Activated T-helper 1 cell treated with anti-CD3 and anti-CD28 coated beads, Interleukin-2, amount 50 U/mL, for 16 hours (primary cell): ENCODE measurements at places on chromosomes 3 and 15.

DNA sequence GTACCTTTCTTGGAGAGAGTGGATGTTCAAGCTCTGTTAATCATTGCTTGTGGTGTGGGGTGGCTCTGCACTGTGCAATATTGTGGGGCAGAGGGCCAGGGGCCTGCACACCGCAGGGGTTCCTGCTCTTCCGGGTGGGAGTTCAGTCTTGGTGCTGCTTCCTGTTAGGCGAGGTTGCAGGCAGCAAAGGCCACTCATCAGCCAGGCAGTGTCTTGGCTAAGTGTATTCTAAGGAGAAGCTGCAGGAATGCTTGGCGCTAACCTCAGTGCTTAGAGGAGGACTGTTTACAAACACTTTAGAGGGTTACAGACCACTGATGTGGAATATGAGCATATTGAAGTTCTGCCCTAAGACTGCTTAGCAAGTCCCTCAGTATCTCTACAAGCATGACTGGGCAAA lies 81.7 kb downstream of the CEP63 start:
- DNase-seq: no peak

GRCh38 chr15:61049028-61049427 lies 180.1 kb downstream of the RORA start:
- DNase-seq: no peak

DNA sequence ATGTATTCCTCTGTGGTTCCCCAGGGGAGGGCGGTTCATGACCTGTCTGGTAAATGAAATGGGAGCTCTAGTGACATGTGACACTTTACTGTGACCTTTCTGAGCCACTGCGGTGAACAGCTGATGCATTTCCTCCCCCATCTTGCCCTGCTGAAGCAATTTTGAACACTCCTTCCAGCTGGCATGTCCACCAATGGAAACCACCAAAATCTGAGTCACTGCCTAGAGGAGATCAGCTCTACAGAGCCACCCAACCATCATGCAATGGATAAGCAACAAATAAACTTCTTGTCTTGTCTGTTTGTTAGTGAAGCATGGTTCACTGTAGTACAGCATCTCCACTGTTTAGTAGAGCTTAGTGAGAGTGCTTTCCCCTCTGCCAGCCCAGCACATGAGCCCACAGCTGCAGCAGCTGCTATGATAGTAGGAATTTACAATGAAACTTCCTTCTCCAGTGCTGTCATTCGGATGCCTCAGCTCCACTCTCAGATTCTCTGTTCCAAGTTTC lies 479.4 kb downstream of the NTRK3 start:
- no peak for DNase-seq

GRCh38 chr15:66108483-66109265 lies 144.9 kb downstream of the MEGF11 start:
- DNase-seq: no peak

DNA sequence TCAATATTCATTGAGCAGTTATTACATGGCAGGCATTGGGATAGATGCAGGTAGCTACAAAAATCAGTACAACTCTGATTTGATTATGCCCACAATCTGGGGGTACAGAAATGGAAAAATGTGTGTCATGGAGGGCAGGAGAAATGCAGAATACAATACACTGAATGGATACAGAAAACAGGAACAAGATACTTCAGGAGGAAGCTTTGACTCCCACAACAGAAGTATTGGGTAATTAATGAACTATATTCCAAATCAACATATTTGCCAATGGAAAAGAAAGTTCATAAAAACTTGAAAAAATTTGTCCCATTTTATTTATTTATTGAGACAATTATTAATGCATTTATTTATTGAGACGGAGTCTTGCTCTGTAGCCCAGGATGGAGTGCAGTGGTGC lies 207.0 kb downstream of the SUCLG2 start:
- DNase-seq: no peak

DNA sequence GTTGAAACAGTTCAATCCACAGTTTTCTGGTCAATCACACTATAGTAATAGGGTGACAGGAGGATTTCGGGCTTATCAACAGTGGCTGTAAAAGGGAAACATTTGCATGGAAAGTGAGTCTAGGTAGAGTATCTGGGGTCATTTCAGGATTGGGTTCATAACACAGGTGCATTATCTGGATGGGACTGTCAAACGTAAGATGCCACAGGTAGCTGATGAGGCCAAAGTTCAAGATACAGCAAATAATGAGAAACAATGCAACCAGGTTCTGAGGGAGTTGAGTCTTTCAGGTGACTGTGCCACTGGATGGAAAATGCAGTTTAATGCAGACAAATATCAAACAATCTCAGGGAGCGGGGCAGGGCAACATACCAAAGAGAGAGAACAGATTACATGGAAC lies 62.2 kb downstream of the WDR76 start:
- DNase-seq: no peak

GRCh38 chr15:88684345-88684744 lies 45.5 kb downstream of the ISG20 start:
- DNase-seq: no peak

GRCh38 chr15:23642413-23643044 lies 5.1 kb downstream of the MAGEL2 start:
- DNase-seq: no peak

DNA sequence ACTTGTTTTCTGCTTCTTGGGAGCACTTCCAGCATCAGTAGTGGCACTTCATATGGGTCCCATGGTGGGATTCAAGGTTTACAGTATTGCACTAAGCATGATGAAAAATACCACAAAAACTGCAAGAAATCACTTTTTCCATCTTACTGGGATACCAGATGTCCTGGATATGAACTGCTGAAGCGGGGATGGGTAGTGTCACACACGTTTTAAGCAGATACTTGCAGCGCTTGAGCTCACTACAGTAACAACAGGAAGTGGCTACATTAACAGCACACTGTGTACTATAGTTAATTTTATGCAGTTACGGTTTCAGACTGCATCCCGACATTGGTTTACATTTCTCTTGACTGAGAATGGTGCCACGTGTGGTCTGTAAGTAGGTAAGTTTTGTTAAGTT lies 3.5 kb upstream of the ISG20 start:
- DNase-seq: no peak

- peak; percentile 11 for DNase-seq
These were observed 28.3 kb upstream of the MASP1 start for GRCh38 chr3:187319699-187320302.

DNA sequence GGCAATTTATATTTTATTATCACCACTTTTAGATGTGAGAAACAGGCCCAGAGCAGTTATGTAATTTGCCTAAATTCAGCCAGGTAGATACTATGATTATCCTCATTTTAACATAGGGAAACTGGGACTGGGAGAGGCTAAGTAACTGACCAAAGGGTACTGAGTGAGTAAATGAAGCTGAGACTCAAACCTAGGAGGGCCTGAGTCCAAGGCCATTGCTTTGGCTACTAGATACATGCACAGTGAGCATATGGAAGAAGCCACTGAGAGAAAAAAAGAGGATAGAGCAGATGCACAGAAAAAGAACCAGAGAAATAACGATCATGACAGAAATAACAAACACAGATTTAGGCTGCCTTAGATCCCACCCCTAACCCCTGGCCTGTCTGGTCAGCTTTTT lies 33.6 kb downstream of the USF3 start:
- DNase-seq: no peak

DNA sequence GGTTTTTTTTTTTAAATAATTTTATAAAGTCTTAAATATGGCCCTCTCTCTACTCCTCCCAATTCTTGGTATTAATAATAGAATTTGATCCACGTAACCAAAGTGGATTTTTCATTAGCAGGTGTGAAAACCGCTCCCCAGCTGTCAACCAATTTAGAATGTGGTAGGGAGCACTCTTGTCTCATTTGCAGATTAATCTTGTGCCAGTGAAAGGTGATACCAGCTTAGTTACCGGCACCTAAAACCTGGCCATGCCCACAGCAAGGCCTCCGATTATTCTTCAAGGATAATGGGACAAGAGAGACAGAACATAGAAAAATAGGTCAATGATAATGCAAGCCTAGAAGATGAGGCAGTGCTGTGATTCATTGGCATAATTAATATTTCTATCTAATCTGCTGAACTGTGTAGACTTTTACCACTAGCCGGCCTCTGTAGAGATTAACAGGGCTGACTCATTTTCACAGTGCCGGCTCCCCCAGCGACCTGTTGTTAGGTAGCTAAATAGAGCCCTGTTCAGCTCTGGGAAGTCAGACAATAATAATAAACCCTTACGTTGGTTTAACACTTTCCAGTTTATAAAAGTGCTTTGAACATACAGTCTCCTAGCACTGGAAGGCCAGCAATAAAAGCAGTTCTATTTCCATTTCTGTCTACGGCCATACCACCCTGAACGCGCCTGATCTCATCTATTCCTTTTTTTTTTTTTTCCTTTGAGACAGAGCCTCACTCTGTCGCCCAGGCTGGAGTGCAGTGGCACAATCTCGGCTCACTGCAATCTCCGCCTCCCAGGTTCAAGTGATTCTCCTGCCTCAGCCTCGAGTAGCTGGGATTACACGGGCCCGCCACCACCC lies 102.9 kb downstream of the SHQ1 start:
- no peak for DNase-seq

DNA sequence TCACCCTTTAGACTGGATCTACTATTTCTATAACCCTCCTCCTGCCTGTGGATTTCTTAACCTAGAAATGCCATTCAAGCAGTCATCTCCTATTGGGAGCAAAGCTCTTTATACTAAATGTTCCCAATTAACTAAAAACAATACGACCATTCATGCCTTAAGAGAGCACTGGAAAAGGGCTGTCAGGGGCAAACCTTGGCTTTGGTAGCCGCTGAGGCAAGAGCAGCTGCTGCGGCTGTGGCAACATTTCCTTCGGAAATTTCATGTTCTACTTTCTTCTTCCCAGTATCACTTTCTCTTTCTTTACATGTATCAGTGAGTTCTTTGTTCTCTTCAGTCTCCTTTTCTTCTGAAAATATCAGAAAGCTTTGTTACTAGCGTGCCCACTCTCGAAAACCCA lies 56.3 kb upstream of the CSPG5 start:
- no peak for DNase-seq

DNA sequence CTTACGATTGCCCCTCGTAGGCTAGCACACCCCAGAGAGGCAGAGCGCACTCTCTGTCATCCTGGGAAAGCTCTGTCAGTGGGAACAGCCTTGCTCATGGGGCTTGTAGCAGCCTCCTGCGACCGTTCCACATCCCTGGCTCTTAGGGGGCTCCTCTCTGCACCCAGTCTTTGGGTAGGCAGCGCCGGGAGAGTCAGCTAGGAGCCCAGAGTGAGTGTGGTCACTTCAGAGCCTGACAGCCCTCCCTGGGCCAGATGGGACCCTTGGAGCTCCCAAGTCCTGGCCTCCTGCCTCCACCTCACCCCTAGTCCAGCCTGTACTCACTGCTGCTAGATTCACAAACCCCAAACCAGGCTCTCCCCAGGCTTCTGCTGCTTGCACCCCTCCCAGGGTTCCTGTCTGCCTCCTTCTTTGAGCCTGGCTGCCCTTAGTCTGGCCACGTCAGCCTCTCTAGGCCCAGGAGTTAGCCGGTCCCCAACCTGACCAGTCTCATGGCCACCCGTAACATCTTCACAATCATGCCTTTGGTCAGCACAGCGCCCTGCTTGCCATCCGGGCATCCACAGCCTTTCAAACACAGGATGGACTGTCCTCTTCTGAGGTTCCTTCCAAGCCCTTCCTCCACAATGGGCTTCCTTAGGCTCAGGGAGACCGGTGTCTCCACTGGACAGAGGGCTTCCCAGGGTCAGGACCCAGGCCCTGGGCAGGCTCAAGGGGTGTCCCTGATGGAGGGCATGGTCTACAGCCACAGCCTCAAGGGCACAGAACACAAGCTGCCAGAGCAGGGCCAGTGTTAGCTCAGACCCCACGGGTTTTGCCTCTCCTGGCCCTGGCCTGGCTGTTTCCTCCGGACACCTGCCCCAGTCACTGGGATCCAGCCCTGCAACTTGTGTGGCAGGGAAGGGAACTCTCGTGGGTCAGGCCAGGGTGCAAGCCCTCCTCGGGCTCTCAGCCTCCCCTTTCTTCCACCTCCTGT lies 4.6 kb downstream of the ACSBG1 start:
- no peak for DNase-seq

DNA sequence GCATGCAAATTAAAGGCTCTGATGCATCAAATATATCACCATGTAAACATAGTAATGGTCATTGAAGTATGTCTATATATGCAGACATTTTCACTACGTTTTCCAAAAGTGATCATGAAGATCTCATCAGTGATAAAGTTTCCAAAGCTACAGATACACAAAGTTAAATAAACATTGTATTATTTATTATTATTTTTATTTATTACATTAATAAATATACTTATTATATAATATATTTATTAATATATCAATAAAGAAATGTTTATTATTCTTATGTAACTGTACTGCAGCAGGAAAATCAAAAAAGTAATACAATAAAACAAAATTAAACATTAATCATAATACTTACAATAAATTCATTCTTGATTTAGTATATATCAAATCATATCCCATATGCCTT lies 791.2 kb downstream of the GBE1 start:
- DNase-seq: no peak

GRCh38 chr3:143825513-143825912 lies 22.8 kb downstream of the SLC9A9 start:
- no peak for DNase-seq

GRCh38 chr3:167116120-167116922 lies 263.8 kb downstream of the ZBBX start:
- no peak for DNase-seq

DNA sequence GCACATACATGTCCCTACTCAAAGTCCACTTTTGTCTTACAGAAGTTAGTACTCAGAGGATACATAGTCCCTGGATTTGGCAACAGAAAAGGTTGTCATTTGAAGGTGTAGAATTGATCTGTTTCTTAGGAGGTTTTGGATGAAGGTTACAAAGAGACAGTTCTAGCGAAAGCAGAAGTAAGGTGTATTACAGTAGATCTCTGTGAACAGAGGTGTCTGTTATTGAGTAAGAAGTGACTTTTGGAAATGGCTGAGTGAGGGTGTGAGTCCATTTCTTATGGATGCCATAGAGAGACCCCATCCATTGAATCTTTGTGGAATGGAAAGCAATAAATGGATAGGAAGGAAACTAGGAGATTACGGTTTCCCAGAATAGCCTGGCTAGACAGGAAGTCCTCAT lies 5.6 kb downstream of the ZNF662 start:
- no peak for DNase-seq

- no peak for DNase-seq
These were observed 3.4 kb downstream of the ANKRD28 start for GRCh38 chr3:15794303-15794771.

GRCh38 chr3:9810433-9810770 lies 340 bp downstream of the TTLL3 start:
- DNase-seq: no peak

- DNase-seq: no peak
These were observed 263.5 kb upstream of the CFAP20DC start for GRCh38 chr3:59313365-59313764.

GRCh38 chr3:153658136-153658535 lies 463.1 kb upstream of the ARHGEF26 start:
- DNase-seq: no peak

DNA sequence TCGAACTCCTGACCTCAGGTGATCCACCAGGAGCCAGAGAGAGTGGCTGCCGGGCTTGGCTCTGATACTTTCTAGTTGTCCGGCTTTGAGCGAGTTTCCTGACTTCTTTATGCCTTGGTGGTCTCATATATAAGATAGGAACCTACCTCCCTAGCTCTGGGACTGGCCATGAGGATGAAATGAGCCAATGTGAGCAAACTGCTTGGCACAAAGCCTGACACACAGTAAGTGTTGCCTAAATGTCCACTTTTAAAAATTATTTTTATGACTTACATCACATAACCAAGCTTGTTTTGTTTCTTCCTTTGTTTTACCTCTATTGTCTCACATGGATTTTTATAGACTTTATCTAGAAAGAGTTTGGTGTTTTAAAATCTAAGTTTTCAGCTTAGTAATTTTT lies 42.1 kb upstream of the CCDC174 start:
- DNase-seq: no peak
